Type B pancreatic cell (in vitro differentiated cells): ENCODE measurements at places on chromosomes 13 and 19. TPM values are rescaled to one million over a fixed set of nuclear protein-coding genes. Genes with fewer than 3 reads are reported as not detected.

Gene SYNGR4
- not detected in 2 replicates for total RNA-seq

Gene ADPRHL1
- total RNA-seq, result 2.5 and 4.1 TPM in 2 replicates

- no peaks in the 10 kb centered on the region for H3K36me3 ChIP-seq
- no peak overlapping the region for H3K27ac ChIP-seq
- peaks cover 11% of the 10 kb centered on the region for H3K4me1 ChIP-seq
- peaks cover 9% of the 10 kb centered on the region for H3K27me3 ChIP-seq
These were observed 113.0 kb downstream of the TEX26 start for GRCh38 chr13:31045286-31046081.

Gene CDC37
- total RNA-seq, result 125 and 126 TPM in 2 replicates

Gene FUT1
- 11.2 and 15.0 TPM in 2 replicates for total RNA-seq

DNA sequence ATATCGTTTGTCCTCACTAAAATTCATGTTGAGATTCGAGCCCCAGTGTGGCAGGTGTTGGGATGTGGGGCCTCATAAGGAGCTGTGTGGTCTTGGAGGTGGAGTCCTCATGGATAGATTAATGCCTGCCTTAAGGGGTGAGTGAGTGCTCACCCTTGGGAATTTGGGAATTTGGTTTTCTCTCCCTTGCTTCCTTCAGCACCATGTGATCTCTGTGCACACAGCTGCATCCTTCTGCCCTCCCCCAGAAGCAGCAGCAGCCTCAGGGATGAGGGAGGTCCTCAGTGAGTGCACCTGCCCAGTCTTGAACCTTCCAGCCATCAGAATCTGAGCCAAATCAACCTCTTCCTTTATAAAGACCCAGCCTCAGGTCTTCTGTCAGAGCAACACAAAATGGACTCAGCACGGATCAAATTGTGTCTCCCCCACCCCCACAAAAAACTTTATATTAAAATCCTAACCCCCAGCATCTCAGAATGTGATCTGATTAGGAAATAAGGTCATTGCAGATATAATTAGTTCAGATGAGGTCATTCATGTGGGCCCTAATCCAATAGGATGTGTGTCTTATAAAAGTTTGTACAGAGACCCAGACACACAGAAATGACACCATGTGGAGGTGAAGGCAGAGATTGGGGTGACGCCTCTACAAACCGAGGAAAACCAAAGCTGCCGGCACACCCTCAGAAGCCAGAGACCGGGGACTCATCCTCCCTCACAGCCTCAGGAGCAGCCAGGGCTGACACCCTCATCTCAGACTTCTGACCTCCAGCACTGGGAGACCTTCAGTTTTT is 12.9 kb downstream of the CYTH2 start:
- peaks cover 5% of the 10 kb centered on the region for H3K4me1 ChIP-seq
- H3K36me3 ChIP-seq, result peaks cover 11% of the 10 kb centered on the region
- peak overlapping the region; percentile 39 for H3K27ac ChIP-seq
- H3K4me3 ChIP-seq, result no peak overlapping the region
- H3K27me3 ChIP-seq, result no peaks in the 10 kb centered on the region
- no peak for DNase-seq

GRCh38 chr13:103272770-103273169 is 206.6 kb upstream of the SLC10A2 start:
- DNase-seq, result no peak
- H3K27ac ChIP-seq, result no peak overlapping the region
- H3K4me1 ChIP-seq, result peaks cover 22% of the 10 kb centered on the region
- H3K36me3 ChIP-seq, result no peaks in the 10 kb centered on the region
- no peak overlapping the region for H3K4me3 ChIP-seq

- H3K4me1 ChIP-seq, result peaks cover 9% of the 10 kb centered on the region
- H3K36me3 ChIP-seq, result no peaks in the 10 kb centered on the region
- H3K27me3 ChIP-seq, result no peaks in the 10 kb centered on the region
- no peak overlapping the region for H3K27ac ChIP-seq
- DNase-seq, result no peak
- no peak overlapping the region for H3K4me3 ChIP-seq
These were observed 539.8 kb upstream of the PCDH9 start for GRCh38 chr13:67769987-67770341.

- peaks cover 19% of the 10 kb centered on the region for H3K36me3 ChIP-seq
- H3K27ac ChIP-seq, result no peak overlapping the region
- no peak for DNase-seq
- H3K4me1 ChIP-seq, result peaks cover 16% of the 10 kb centered on the region
These were observed 59.4 kb downstream of the TSC22D1 start for GRCh38 chr13:44516771-44517170.

DNA sequence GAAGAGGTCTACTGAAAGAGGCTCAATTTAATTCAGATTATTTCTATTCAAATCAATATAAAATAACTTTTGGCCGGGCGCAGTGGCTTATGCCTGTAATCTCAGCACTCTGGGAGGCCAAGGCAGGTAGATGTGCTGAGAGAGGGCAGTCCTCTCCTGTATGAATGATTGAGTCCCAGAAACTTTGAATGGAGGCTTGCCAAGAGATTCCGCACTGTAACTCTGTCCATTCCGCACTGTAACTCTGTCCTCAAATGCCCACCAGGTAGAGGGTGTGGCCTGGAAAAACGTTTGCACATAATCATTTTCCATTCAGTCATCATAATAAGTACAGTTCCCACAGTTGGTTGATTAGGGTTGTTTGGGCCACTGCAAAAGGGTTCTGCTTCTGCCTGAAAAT is 274.7 kb upstream of the SOX21 start:
- no peaks in the 10 kb centered on the region for H3K36me3 ChIP-seq
- no peak for DNase-seq
- no peak overlapping the region for H3K27ac ChIP-seq
- H3K27me3 ChIP-seq, result peaks cover under 1% of the 10 kb centered on the region
- H3K4me1 ChIP-seq, result no peaks in the 10 kb centered on the region

DNA sequence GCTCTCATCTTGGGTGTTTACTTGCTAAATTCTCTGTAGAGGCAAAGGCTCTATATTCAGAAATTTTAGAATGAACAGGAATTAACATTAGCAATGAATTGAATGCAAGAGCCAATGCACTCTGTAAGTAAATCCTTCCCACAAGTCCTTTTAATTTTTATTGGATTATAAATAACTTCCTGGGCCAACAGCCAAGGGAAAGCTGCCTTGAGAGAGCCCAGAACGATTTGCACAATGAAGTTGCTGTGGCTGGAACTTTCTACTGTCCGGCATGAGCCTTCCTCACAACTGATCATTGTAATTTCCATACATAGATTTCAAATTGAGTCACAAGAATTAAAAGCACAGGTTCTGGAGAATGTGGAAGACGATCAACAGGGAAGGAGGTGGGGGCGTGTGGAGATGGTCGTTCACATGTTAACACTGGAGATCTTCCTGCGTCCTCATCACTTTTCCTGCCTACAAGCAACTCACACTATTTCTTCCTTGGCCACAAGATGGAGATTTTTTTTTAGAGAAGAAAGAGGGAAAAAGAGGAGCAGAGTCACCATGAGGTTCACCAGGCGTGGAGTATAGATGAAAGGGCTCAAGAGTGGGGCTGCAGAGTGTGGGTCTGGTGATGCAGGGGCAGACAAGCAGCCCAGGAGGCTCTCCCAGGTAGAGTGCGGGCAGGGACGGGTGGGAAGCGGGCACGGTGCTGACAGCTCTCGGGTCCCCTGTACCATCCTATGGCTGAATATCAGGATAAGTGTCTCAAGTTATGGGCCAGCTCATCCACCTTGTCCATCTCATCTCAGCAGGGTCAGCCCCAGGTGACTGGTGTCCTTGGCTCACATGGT is 110.7 kb downstream of the SOX1 start:
- DNase-seq, result no peak
- H3K27ac ChIP-seq, result no peak overlapping the region
- H3K4me1 ChIP-seq, result no peaks in the 10 kb centered on the region
- no peak overlapping the region for H3K4me3 ChIP-seq
